ENCODE measurements at places on chromosomes 11 and 22.

DNA sequence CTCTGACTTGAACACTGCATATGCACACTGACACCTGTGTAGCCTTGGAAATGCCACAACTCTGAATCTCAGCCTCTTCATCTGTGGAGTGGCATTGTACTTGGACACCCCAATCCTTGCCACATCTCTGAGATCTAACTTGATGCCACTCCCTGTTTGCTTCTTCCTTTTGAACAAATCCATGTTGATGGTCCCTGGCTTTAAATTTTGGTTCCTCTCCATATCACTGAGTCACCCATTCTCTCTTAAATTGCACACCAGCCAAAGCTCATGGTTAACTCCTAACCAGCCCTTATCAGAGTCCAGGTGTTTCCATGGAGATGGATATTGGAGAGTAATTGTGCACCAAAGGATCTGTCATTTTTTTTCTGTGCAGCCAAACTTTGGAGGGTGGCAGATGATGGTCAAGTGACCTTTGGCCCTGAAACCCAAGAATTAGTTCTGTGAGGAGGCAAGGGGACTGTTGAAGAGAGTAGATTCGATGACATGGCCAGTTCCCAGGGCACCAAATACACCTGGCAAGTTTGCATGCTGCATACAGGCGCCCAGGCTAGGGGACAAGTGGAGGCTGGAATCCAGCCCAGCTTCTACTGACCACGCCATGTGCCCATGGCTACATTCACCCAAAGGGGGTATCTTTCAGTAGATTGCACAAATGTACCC is 25.1 kb upstream of the PAMR1 start:
- no peak for DNase-seq

GRCh38 chr22:32737811-32738497 is 63.6 kb upstream of the TIMP3 start:
- no peak for DNase-seq

- no peak for DNase-seq
Observed at GRCh38 chr22:42925598-42925997, 68.5 kb upstream of the ARFGAP3 start.

DNA sequence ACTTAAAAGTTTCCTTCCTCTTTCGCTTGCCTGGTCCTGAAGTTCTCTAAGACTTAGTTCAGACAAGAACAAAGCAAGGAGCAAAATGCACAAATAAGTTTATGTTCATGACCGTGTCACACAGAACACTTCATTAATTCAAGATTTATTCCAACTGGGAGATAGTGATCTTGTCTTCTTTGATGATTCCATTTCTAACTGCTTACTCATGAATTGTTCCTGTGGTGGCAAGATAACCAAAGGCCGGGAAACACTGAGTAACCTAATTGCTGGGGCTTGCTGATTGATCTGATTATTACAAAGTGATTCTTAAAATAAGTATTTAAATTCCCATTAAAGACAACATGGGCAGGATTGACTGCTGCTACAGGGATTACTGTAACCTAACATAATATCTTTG is 1462.9 kb upstream of the RAG2 start:
- DNase-seq = no peak

- peak; percentile 74 for DNase-seq
Observed at GRCh38 chr11:35632301-35632700, 14.0 kb downstream of the FJX1 start.

DNA sequence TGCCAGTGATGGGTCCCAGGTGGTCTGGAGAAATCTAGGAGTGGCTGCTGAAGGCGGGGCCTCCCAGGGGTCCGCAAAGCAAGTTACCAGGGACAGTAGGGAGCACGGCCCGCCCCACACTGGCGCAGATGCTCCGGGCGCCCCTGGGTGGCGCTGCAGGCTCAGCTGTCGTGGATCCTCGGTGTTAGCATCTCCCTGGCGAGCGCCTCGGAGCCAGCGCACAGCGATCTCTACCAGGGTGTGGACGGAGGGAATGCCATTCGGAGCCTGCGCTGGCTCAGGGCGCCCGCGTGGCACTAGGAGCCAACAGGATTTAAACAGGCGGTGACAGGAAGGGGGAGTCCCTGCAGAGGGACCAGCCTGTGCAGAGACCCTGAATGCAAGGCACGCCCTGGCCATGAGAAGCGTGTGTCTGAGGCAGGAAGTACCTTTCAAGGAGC is 20.2 kb downstream of the FADS3 start:
- peak; percentile 90 for DNase-seq

GRCh38 chr11:76916712-76917111 is 56.0 kb downstream of the ACER3 start:
- DNase-seq = no peak

DNA sequence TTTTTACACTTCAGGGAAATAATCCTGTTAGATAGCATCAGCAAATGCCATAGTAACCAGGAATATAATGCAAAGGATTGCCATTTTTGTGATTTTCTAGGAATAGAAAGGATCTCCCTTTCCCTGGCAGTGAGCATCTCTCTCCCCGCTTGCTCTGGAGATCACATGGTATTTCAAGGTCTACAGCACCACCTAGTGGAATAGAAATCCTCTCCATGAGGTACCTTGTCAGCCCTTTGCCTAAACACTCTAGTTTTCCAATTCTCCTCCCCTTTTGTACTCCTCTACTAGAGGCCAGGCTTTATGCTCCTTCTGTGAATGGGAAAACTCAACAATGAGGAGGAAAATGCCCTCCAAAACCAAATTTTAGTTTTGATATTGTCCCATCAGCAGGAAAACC is 78.4 kb downstream of the XRRA1 start:
- DNase-seq = peak; percentile 67

DNA sequence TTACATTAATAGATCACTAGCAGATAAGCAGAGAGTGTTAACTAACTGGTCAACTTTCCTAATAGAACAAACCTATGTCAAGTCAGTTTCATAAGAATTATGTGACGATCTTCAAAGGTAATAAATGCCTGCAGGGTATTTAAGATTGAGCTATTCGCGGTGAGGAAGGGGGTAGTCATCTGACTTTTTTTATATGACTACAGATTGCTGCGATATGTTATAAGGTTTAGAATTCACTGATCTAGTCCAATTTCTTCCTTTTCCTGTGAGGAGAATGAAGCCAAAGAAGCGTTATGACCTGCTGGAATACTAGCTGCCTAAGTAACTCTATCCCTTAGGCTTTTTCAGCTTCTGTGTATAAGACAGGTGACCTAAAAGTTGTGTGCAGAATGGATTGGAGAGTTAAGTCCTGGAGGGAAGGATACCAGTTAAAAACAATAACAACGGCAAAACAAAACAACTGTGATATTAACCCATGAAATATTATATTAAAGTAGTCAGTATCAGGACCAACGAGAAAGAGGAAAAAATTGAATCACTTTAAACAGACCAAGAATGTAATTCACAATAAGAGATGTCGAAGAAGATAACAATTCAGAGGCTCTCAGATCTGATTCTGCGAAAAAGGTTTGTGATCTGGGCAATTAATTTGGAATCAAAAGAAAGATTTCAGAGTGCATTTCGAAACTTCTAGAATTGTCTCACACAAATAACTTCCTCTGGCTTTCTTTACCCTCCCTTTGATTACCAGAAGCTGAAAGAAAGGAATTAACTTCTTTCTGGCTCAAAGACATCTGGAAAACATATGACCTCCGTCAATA is 630 bp downstream of the CASP4 start:
- DNase-seq = no peak

GRCh38 chr11:45664376-45665205 is 831 bp downstream of the CHST1 start:
- peak; percentile 68 for DNase-seq

GRCh38 chr11:122036018-122036417 is 80.0 kb downstream of the BLID start:
- no peak for DNase-seq

- DNase-seq = no peak
Observed at GRCh38 chr11:5293028-5293427, 8.7 kb downstream of the OR51B4 start.

DNA sequence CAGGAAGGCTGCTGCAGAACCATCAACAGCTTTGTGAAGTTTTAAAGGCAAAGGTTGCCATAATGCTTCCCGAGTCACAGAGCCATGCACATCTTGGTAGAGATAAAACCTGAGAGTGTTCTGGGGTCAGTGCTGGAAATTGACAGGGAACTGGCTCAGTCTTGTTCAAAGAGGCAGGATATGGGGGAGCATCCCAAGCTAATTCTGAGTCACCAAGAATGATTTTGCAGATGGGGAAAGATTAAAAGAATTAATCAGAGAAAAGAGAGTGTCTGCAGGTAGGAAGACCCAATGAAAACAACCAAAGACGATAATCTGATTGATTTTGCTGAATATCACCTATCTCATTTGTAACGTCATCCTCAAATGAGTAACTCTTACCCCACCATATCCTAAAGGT is 99.9 kb upstream of the CD44 start:
- no peak for DNase-seq

DNA sequence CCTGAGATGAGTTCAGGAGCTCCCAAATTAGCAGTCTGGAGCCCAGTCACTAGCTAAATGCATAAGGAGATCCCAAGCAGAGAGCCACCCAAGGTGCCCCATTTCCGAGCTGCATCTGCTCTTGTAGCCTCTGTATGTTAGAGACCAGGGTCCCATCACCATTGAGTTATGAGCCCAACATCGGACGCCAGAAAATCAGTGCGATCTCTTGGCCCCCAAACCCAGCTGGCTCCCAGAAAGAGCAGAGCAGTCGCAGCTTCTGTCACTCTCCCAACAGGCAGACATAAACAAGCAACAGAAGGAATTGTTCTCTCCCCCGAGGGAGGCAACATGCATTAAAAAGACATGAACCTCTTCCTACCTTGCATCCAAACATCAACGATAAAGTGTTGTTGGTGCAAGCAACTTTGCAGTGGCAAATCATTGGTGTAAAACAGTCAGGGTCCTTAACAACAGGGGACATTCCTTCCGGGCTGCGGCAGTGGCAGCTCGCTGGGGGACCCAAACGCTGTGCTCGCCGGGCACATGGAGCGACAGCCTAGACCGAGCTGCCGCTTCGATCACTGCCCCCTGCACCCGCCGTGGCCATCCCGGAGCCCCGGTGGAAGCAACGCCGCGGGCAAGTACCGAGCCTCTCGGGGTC is 907.1 kb downstream of the DLG2 start:
- DNase-seq = no peak

DNA sequence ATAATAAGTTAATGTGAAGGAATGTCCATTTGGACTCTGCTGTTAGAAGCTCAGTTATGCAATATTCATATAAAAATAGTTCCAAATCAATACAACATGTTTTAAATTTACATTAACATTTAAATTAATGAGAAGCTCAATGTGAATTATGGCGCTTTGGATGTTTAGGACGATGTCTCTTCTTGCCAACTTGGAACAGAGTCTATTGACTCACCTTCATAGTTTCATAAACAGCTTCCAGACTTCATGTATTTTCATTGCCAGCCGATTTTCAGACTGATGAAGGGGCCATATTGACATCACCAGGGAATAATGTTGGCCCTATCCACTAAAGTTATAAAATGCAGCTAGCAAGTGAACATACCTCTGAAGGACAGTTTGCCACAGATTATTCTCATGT is 1136.2 kb downstream of the LRRC4C start:
- no peak for DNase-seq

DNA sequence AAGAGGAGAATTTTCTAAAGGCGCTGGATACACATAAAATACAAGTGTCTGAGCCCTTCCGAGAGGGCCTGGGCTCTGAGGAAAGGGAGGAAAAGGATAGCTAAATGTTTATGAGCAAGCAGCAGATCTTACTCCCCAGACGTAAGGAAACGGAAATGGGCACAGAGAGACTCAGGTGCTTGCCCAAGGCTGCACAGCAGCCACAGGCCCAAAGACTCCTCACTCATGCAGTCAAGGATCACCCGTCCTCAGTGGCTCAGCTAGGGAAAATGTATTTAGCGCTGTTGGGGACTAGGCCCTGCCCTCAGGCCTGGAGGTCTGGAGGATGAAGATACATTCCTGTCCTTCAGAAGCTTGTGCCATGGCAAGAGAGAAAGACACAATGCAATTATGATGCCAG is 107.2 kb upstream of the SYT13 start:
- no peak for DNase-seq

- no peak for DNase-seq
Observed at GRCh38 chr11:120563703-120564572, 52.4 kb downstream of the GRIK4 start.

- DNase-seq = no peak
Observed at GRCh38 chr11:102061276-102061675, 14.0 kb downstream of the CFAP300 start.

DNA sequence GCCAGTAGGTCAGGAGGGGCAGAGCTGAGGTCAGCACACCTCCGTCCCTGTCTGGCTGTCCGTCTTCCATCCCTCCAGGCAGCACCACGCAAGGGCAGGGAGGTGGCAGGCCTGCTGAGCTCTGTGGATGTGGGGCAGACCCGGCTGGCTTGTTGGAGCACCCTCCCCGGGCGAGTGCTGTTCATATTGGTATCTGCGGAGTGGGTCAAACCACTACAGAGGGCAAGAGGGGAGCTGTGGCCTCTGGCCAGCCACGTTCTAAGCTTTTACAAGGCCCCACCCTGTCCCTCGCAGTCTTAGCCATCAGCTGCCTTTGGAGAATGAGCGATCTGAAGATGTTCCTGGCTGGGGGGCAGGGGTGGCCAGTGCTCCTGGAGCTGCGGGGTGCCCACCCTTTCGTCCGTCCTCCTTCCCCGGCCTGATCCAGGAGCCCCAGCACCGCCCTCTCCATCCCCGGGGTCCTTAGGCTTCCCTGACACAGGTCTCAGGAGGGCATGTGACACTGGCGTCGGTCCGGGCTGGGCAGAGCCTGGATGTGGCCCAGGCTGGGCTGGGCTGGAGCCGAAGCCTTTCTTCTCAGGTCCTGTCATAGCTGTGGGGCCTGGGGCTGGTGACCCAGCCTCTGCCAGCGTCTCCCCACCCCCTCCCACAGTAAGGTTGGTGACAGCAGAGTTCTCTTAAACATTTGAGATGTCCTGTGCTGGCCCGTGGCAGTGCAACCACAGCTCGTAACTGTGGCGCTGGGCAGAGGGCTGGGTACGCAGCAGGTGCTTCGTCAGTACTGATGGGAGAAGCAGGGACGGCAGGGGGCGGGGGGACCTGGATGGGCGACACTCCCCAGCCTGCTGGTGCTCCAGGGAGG is 31.7 kb upstream of the GRAMD4 start:
- DNase-seq = no peak

- DNase-seq = no peak
Observed at GRCh38 chr11:118592616-118593367, 14.6 kb upstream of the PHLDB1 start.

DNA sequence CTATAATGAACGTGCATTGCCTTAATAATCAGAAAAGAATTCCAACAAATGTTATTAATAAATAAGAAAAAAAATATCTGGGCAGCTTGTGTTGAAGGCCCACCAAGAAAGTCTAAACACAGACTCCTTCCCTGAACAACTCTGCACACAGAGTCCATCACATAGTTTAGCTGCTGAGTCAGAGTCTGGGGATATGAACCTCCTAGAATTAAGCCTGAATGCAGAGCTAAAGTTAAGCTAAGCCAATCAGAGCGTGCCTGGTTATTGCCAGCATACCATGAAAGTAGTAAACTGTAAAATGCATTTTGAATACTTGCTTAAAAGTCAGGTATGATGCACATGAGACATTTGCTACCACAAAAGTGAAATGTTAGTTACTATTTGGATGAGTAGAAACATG is 25.6 kb upstream of the TENM4 start:
- DNase-seq = no peak

GRCh38 chr11:70717936-70718595 is 319.7 kb downstream of the CTTN start:
- no peak for DNase-seq

GRCh38 chr11:40054631-40055030 is 1404.8 kb downstream of the LRRC4C start:
- no peak for DNase-seq

- DNase-seq = no peak
Observed at GRCh38 chr22:33051960-33052839, 6.0 kb downstream of the SYN3 start.

- DNase-seq = peak; percentile 49
Observed at GRCh38 chr11:116481126-116481675, 291.6 kb downstream of the BUD13 start.

GRCh38 chr11:133123796-133124195 is 408.5 kb downstream of the OPCML start:
- DNase-seq = no peak

Data from D341Med (cell line).